ENCODE measurements at places on chromosomes 7 and 10.

DNA sequence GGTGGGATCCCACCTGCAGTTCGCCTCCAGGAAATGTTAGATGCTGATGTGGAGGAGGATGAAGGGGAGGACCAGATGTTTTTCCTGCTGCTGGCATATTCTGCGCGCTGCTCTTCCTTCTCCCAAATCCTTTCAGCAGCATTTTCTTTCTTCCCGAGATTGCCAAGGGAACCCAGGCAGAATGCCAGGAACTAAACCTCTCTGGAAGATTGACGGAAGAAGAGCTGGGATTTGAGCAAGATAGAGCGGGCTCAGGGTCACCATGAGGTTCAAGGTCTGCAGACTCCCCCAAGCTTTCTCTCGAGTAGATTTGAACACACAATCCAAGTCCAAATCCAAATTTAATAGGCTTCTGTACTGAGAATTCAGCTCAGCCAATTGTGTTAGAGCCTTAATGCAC lies 345.2 kb upstream of the C7orf33 start:
- DNase-seq = no peak

DNA sequence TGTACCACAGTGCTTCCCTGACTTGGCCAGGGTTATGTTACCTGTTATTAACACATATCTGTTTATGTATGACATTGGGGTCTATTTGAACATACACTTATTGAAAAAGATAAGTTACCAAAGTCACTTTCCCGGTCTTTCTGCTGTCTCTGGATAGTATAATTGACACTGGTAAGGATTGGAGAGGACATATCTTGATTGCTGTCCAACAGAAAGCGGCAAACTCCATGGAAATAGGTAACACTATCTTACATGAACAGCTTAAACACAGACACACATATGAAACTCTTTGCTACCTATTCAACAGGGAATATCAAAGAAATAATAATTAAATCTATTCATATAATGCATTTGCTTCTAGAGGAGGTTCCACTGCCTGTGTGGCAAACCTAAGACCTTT lies 282.5 kb upstream of the AOAH start:
- DNase-seq = no peak

- DNase-seq = no peak
Observed at GRCh38 chr10:130931256-130931655, 380.3 kb downstream of the TCERG1L start.

DNA sequence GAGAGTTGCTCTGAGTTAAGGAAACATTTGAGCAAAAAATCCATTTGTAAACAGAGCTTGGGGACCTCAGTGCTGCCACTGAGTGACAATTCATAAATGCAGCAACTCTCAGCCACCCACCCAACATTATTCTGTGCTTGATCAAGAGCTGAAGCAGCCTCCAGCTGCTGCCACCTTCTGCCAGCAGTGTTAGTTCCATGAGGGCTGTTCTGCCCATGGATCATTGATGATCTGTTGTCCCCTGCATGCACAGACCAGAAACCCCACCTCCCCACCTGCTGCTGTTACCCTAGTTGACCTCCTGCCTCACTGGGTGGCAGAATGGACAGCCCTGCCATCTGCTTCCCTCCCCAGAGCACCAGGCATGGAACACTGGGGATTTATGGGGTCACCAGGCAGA lies 305.4 kb downstream of the KCNMA1 start:
- no peak for DNase-seq

DNA sequence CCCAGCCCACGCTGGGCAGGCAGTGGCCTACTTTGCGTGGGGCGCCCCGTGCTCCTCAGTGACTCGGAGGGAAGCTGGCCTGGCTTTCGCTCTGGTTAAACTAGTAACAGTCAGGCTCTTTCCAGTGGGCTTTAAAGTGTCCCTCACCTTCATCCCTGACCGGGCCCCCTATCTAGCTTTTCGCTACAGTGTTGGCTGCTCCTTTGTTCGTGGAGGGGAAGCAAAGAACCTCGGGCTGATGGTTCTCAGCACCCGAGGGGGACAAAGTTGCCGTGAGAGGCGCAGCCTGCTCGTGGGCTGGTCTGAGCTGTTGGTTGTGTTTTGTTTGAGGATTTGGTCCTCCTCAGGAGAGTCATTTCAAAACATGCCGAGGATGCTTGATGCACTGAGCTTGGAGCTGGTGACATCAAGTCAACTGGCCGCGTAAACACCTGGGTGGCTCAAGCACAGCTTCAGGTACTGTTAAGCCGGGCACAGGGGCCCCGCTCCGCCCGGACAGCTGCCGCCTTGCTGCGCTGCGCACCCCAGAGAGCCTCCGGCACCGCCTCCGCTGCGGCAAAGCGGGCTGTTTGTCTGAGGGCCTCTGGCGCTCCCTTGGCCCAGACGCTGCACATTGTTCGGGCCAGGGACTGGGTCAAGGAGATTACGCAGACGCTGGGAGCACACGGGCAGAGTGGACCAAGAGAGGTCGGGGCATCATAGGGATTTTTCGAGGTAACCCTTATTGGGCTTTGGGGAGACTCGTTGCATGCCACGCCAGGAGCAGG lies 1.6 kb downstream of the DLX6 start:
- DNase-seq = no peak

All from bronchial epithelial cell (primary cell).